RKO (cell line): ENCODE measurements at places on chromosomes 1 and 21.

DNA sequence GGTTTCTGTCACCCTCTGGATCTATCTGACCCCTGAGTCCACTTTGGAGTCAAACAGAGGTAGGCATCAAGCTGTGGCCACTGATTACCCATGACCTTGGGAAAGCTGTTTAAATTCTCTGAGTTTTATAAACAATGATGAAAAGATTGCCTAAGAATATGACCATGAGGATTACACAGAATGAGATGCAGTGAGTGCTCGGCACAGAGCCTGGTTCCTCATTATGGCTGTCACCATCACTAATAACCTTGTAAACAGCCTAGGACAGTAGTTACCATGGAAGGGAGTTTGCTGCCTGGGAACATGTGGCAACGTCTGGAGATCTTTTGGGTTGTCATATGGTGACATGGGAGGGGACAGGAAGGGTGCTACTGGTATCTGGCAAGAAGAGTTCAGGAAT, 248.3 kb upstream of the KAZN start:
- no peak for DNase-seq

DNA sequence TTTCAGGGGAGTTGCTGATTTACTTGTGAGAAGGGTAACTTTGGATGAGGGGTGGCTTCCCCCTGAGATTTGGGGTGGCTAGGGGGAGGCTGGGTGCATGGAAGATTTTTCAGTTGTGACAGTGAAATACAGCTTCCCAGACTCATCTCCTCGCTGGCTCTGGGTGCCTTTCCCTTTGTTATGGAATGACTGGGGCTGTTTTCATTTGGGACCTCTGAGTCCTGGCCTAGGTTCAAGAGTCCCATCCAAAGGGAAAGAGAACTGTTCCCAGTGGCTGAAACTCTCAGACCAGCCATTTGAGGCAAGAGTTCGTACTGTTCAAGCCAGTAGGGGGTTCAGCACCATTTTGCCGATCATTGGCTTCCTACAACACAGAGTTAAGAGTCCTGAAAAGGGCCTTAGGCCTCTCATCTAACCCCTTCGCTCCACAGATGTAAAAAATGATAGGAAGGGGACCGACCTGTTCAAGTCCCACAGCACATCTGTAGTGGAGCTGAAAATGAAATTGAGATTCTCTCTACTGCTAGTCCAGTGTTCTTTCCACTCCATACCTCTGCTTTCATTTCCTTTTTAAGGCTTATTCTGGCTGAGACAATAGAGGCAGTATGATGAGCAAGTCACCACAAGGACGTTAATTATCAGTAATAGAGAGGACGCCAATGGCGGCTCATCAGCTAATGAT, 958 bp downstream of the DDR2 start:
- DNase-seq = no peak

DNA sequence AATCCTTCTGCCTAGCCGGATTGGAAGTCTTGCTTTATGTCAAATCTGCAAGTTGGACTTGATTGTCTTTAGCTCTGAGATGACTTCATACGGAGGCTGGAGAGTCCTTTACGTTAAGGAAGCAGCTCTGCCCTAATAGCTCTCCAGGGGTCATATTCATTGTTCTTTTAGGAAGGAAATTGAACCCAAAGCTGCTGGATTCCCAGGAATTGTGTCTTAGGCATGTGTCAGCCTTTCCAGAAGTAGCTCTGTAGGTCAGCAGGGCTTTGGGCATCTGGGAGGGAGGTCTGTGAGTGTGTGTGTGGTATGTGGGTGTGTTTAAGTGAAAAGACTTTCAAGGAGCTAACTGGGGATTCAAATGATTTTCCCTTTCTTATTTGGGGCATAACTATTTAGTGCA, 82.4 kb downstream of the ABCA4 start:
- no peak for DNase-seq

- DNase-seq = peak; percentile 86
These were observed 150.8 kb upstream of the PTGFR start for GRCh38 chr1:78340006-78340405.

- no peak for DNase-seq
These were observed 16.6 kb upstream of the KLHDC7A start for GRCh38 chr1:18463984-18464664.

GRCh38 chr1:25439287-25439686, 8.6 kb downstream of the MACO1 start:
- no peak for DNase-seq

DNA sequence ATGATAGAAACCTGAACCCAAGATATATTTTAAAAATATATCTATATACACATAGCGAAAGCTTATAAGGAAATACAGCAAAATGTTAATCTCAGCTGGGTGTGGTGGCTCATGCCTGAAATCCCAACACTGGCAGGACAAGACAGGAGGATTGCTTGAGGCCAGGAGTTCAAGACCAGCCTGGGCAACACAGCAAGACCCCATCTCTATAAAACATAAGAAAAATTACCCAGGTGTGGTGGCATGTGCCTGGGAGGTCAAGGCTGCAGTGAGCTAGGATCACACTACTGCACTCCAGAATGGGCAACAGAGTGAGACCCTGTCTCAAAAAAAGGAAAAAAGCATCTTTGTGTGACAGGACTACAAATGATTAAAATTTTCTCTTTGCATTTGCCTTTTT, 6.0 kb upstream of the SRM start:
- DNase-seq = no peak

DNA sequence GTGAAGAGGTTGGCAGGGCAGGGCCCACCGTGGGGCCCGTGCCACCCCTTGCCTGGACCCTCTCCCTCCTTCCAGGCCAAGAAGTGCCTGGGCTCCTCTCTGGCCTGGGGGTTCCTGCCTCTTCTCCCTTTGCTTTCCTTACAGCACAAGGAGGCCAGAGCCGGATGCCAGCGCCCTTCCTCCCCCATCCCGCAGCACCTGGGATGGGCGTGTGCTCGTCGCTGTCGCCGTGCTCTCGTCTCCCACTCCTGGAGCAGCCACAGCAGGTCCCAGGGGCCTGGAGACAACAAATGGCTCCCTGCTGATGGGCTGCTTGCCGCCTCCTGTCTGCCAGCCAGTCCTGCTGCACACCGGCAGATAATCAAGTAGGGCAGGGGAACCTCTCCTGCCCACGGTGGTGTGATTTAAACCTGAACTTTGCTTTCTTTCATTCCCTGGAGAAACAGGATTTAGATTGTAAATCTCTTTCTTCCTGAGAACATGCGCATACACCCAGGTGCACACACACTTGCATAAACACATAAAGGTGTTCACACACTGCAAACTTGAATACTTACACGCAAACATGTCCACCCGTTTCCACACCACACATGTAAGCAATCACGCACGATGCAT, 50.8 kb upstream of the POU3F1 start:
- no peak for DNase-seq

GRCh38 chr1:85264150-85264549, 4.7 kb upstream of the C1orf52 start:
- peak; percentile 84 for DNase-seq

GRCh38 chr1:168572633-168573032, 3.8 kb upstream of the XCL1 start:
- DNase-seq = no peak

GRCh38 chr1:91533361-91534024, 32.8 kb downstream of the CDC7 start:
- DNase-seq = no peak

DNA sequence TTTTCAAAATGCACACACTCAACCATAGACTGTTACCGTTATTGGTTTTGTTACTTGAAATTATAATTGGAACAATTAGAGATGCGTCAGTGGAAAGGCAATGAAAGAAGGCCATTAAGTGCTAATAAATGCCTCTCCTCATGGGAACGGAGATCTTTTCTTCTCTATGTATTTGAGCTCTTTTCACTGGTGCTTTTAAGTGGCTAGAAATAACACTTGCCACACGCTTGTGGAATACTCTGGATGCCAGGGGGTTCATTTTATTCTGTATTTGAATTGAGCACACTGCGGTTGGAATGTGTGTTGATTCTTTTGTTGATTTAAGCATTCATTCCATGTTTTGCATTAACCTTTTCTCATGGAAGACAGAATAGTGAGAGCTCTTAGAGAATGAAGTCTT, 68.4 kb downstream of the DNM3 start:
- no peak for DNase-seq

DNA sequence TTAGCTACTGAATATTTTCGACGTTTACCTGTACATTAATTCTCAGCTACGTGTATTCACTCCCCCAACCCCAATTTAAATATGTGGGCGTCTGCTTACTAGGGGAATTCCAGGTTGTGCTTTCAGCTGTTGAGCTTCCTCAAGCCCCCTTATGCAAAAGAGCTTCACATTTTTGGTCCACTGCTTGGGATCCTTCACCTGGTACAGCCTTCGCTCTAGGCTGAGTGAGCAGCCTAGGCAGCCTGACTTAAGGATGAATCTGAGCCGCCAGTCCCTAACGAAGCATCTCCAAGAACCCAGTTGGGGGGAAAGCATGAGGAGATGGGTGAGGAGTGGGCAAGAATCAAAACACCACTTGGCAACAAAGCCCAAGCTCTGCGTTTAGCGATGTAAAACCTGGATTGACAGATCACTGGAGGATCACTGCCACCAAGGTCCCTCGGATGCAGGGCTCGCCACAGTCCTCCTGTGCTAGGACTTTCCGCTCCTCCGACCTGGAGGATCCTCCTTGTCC, 674 bp downstream of the BCL10 start:
- DNase-seq = peak; percentile 61

DNA sequence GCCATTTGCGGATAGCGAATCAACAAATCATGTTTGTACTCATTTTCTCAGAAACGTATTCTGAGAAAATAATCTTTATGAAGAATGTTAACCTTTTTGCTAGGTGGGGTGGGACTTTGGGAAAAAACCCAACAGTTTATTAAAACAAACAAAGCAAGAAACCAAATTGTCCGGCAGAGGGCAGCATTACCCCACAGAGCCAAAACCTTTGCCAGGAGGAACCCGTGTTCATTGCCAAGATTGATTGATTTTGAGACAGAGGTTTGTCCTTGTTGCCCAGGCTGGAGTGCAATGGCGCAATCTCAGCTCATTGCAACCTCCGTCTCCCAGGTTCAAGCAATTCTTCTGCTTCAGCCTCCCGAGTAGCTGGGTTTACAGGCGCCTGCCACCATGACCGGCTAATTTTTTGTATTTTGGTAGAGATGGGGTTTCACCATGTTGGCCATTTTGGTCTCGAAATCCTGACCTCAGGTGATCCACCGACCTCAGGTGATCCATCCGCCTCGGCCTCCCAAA, 70.8 kb upstream of the RHOU start:
- peak; percentile 63 for DNase-seq

- DNase-seq = peak; percentile 100
These were observed 5.1 kb upstream of the LAMB3 start for GRCh38 chr1:209657140-209657879.

- no peak for DNase-seq
These were observed 46.7 kb downstream of the PGBD5 start for GRCh38 chr1:230379462-230379861.

GRCh38 chr1:84103197-84103992, 40.7 kb upstream of the PRKACB start:
- peak; percentile 86 for DNase-seq
